ENCODE measurements at places on chromosomes 3 and 15. TPM values are rescaled to one million over a fixed set of nuclear protein-coding genes. Genes with fewer than 3 reads are reported as not detected.

IQCH gene
- 4.2 TPM for total RNA-seq

TRIM71 gene
- total RNA-seq = 1.3 TPM

POPDC2 gene
- total RNA-seq = 0.63 TPM

PEX5L gene
- 226 TPM for total RNA-seq

IL20RB gene
- total RNA-seq = 1.3 TPM

FETUB gene
- 0.41 TPM for total RNA-seq

MESP1 gene
- 10.6 TPM for total RNA-seq

Measured in dorsolateral prefrontal cortex (tissue), 122 donors.